SIG-M5 (cell line): ENCODE measurements at places on chromosomes 4 and X.

- DNase-seq = no peak
Measured at GRCh38 chr4:124433500-124433899, 279.0 kb downstream of the ANKRD50 start.

DNA sequence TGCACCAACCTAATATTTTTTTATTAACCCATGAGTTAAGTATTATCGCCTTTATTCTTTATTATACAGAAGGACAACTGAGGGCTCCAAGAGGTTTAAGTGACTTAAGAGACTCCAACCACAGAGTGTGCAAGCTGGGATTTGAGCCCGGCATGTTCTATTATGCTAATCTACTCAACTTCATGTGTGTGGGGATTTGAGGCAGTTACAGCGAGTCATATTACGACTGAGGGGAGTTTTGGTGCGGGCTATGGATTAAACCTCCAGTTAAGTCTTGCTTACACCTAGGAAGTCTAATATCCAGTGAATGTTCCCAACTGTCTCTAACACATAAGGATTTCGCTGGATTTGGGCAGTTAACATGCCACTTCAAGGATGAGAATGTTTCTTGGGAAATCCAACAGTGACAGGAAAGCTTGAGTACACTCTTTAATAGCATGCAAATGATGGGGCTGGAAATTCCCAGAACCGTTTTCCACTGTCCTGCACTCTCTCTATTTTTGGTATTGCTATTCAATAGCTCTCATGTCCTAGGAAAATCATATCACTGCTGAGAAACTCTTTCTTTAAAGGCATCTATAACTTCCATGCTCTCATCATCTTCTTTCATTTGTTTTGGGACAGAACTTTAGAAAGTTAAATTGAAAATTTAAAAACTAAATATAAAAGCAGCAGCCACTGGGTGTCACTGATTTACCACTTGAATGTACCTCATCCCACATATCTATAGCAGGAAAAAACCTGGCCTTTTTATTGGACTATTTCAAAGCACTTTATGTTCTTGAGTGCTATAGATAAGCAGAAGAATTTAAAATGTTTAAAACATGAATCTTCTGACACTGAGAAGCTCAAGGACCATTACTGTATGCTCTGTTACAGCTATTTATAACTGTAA is 165.1 kb upstream of the TTC29 start:
- no peak for DNase-seq

- DNase-seq = no peak
Measured at GRCh38 chr4:73538162-73538561, 56.6 kb downstream of the AFM start.

DNA sequence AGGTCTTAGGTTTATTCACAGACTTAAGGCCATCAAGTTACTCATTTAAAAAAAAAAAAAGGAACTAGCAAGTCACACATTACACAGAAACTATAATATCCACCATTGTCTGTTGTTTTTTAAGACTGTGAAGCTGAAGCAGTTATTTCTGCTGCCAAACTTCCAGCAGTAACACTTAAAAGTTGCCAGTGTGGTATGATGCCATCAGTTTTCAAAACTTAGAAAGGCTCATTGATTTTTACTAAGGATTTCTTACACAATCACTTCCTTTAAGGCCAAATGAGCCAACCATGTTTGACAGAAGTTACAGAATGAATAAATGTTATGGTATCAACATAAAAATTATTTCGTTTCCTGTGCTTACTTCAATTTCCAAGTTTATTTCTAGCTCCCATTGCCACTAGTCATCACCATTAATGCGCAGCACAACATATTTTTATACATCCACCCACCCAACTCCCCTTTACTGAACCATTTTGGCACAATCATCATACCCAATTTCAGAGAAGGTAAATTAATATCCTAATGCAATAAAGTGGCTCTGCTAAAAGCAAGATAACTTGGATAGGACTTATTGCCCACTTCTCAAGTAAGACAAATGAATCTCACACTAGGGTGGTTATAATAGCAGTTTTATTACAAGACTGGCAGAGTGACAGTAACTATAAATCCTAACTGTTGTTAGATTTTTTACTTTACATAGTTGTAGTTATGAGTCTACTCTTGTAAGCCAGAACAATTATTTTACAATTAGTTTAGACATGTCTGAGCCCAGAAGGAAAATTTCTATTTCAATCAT is 13.1 kb downstream of the PDGFC start:
- DNase-seq = no peak

DNA sequence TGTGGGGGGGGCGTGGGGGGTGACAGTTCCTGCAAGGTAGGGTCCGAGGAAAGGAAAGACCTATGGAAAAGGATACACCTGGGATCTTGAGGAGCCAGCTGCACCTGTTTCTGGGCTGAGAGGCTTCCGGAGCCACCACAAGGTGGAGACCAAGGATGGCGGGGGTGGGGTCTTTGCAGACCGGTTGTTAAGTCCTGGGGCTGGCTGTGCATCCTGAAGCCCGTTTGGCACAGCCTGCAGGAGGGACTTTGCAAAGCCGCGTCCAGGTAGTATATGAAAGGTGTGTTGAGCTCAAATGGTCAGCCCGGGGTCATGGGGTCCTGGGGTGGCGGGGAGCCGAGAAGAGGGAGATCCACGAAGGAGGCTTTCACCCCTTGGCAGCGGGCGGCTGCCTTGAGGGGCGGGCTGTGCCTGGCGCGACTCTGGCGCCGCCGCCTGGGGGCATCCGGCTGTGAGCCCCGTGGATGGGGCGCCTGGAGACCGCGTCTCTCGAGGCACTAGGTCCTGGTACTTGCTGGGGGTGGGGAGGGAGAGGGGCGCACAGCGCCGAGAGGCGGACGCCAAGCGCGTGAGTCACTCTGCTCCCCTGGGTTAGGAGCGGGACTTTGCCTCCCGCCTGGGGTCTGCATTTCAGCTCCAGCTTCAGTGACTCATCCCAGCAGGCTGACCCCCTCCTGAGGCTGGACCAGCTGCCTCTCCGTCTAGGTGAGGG is 58.2 kb upstream of the DYNLT3 start:
- no peak for DNase-seq
